ENCODE measurements at places on chromosomes 6 and 20. TPM values are rescaled to one million over a fixed set of nuclear protein-coding genes. Genes with fewer than 3 reads are reported as not detected.

Gene PPP1R3G
- total RNA-seq: 6.0 TPM

Gene SEL1L2
- total RNA-seq: 1.0 TPM

DNA sequence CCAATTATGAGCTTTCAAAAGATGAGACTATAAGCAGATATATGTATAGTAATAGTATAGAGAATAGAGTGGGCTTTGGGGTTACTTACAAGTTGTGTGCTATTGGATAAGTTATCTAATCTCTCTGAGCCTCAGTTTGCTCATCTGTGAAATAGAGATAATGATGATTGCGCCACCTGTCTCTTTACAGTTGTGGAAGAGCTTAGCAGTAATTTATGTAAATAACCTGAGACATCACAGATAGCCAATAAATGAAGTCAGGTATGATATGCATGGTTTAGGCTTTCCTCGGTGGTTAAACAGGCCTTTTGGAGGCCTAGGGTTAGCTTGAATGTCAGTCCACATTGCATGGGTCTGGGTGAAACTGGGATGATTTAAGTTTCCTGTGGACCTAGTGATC is 29.8 kb upstream of the SCUBE3 start:
- H3K4me3 ChIP-seq: no peak overlapping the region
- no peak overlapping the region for H3K27ac ChIP-seq
- no peaks in the 10 kb centered on the region for H3K36me3 ChIP-seq
- H3K4me1 ChIP-seq: peaks cover 6% of the 10 kb centered on the region

Gene MLN
- not detected for total RNA-seq

Gene RGS17
- total RNA-seq: 4.8 TPM

Gene BNIP5
- total RNA-seq: not detected

DNA sequence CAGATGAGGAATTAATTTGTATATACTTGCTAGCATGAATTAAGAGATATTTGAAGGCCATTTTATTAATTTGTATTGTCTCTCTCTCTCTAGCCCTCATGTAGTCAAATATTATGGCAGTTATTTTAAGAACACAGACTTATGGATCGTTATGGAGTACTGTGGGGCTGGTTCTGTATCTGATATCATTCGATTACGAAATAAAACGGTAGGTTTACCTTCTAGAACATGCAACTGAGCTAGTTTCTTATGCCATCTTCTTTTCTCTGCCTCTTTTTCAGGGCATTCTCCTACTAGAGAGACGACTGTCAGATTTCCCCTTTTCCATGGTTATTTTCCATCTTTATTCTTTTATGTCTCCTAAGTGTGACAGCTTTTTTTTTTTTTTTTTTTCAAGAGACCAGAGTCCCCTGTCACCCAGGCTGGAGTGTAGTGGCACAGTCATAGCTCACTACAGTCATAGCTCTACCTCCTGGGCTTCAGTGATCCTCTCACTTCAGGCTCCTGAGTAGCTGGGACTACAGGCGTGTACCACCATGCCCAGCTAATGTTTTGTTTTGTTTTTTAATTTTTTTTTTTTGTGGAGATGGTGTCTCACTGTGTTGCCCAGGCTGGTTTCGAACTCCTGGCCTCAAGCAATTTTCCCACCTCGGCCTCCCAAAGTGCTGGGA is 15.6 kb downstream of the STK4 start:
- no peaks in the 10 kb centered on the region for H3K36me3 ChIP-seq
- no peak overlapping the region for H3K4me3 ChIP-seq
- no peaks in the 10 kb centered on the region for H3K27me3 ChIP-seq
- H3K27ac ChIP-seq: no peak overlapping the region
- DNase-seq: no peak

DNA sequence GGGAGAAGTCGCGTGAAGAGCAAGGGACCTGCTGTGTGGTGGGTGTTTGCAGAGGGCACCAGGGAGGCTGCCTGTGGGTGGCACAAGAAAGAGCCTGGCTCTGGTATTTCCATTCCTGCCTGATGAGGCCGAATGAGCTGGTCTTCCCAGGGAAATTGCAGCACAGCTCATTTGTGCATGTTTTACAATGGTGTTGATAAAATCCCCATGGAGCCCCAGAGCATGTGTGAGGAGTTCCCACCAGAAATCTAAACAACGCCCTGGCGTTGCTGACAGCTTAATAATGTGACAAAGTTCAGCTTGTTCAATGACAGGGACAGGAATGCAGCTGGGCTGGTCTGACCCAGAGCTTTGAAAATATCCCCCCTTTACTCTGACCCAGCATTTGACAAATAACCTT is 135.5 kb downstream of the CLIC5 start:
- no peaks in the 10 kb centered on the region for H3K36me3 ChIP-seq
- no peak for DNase-seq
- H3K4me1 ChIP-seq: no peaks in the 10 kb centered on the region
- H3K27me3 ChIP-seq: no peaks in the 10 kb centered on the region

GRCh38 chr6:5095236-5095635 is 10.1 kb downstream of the PPP1R3G start:
- no peaks in the 10 kb centered on the region for H3K36me3 ChIP-seq
- H3K4me3 ChIP-seq: no peak overlapping the region
- no peaks in the 10 kb centered on the region for H3K4me1 ChIP-seq
- H3K27ac ChIP-seq: no peak overlapping the region
- H3K27me3 ChIP-seq: no peaks in the 10 kb centered on the region

Gene PTCRA
- 2.0 TPM for total RNA-seq

Gene SIRPA
- 11.5 TPM for total RNA-seq

All from uterus (tissue), 4 donors.